RCC 7860 (cell line): ENCODE measurements at places on chromosomes 5 and 9.

GRCh38 chr5:150377964-150378694, 20.6 kb downstream of the TCOF1 start:
- peak; percentile 78 for DNase-seq

GRCh38 chr9:35801328-35802128, 10.1 kb downstream of the NPR2 start:
- no peak for DNase-seq

DNA sequence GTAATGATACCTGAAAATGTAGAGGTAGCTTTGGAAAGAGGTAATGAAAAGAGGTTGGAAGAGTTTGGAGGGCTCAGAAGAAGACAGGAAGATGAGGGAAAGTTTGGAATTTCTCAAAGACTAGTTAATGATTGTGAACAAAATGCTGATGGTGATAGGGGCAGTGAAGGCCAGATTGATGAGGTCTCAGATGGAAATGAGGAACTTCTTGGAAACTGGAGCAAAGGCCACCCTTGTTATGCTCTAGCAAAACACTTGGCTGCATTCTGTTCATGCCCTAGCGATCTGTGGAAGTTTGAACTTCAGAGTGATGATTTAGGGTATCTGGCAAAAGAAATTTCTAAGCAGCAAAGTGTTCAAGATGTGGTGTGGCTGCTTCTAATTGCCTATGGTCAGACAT, 161.2 kb upstream of the SPEF2 start:
- DNase-seq = no peak

DNA sequence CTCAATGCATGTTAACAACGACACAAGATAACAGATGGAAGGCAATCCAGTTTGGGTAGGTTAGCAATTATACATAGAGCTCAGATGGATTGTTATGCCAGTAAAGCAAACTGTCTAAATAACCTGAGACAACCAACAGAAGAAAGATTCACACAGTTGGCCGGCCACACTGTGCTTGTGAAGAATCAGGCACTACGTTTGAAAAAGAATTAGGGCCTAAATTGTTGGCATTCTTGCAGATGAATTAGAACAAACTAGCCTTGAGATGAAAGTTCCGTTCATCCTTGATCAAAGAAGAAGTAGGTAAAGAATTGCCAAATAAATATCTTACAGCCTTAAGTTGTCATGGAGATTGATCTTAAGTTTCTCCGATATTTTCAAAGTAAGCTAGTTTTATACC, 210.6 kb downstream of the CDH18 start:
- DNase-seq = no peak

- peak; percentile 25 for DNase-seq
Measured at GRCh38 chr5:10355071-10355889, 1.8 kb downstream of the MARCHF6 start.

- DNase-seq = no peak
Measured at GRCh38 chr5:39419796-39420195, 5.0 kb downstream of the DAB2 start.

DNA sequence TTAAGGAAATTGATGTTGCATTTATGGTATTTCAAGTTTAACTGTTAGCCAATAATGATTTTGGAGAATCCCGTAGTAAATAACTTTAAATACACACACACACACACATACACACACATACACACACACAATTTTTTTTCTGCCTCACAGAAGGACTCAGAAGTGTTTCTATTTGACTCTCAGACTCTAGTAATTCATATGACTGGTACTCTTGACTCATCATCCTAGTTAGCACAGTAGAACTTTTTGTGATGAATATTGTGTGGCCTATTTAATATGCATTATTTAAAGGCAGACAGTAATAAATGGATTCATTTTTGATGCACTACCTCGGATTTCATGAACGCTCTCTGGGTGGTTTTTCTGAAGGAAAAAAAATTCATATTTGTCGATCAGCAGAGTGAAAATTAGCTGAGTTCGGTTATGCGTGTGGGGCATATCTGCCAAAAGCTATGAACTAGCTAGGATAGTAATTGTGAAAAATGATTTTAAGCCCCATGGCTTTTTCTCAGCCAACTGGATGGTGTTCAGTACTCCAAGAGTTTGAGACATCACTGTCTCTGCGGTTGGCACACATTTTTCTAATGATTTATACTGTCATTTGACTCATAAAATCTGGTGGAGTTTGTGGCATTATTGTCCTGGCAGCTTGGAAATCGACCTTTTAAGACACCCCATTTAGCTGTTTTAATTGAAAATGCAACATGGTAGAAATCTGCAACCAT, 102.2 kb downstream of the PCSK5 start:
- DNase-seq = peak; percentile 66

- no peak for DNase-seq
Measured at GRCh38 chr5:98722188-98722587, 51.3 kb upstream of the RGMB start.

- peak; percentile 77 for DNase-seq
Measured at GRCh38 chr5:151686674-151687407, at the start of gene SPARC. SPARC (minus strand) TSS chr5:151686915; CDS start chr5:151676188, 10,727 bp downstream.

DNA sequence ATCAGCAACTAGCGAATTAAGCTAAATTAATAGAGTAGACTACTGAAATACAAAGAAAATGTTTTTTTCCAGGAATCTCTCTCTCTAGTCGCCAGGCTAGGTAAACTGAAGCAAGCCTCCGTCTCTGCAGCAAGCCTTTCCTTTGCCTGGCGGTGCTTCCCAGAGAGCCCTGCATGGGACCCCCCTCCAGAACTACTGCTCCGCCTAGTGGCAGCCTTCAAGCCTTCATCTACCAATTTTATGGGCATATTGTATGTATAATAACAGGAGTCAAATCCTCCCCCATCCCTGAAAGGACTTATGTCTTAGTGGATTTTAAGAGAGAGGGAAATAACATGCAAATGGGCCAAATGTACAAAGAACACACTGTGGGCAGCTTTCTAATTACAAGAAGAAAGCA, 241.9 kb downstream of the SAXO1 start:
- DNase-seq = no peak

- peak; percentile 38 for DNase-seq
Measured at GRCh38 chr9:128191406-128192046, at the start of gene CIZ1. CIZ1 (minus strand) TSS chr9:128191572; CDS start chr9:128190857, 715 bp downstream.

GRCh38 chr5:98504505-98504904, 269.0 kb upstream of the RGMB start:
- no peak for DNase-seq

GRCh38 chr5:176521286-176521685, 15.9 kb downstream of the RNF44 start:
- no peak for DNase-seq
